ENCODE measurements at places on chromosomes 13 and 19. TPM values are rescaled to one million over a fixed set of nuclear protein-coding genes. Genes with fewer than 3 reads are reported as not detected.

TPTE2 gene
- total RNA-seq, result 0.09 TPM

ZNF66 gene
- total RNA-seq, result 4.7 TPM

COL5A3 gene
- total RNA-seq, result 42.0 TPM

SUGP1 gene
- 22.2 TPM for total RNA-seq

SLITRK1 gene
- total RNA-seq, result 1.2 TPM

APOC4 gene
- not detected for total RNA-seq

DHDH gene
- total RNA-seq, result 0.31 TPM

EFNA2 gene
- total RNA-seq, result 1.1 TPM

KLK13 gene
- not detected for total RNA-seq

C19orf85 gene
- not detected for total RNA-seq

- peaks cover 22% of the 10 kb centered on the region for H3K4me1 ChIP-seq
- H3K27me3 ChIP-seq, result peaks cover 18% of the 10 kb centered on the region
- no peak overlapping the region for H3K27ac ChIP-seq
- H3K4me3 ChIP-seq, result no peak overlapping the region
- H3K36me3 ChIP-seq, result peaks cover 3% of the 10 kb centered on the region
- no peak for DNase-seq
These were observed 5.4 kb downstream of the CCDC61 start for GRCh38 chr19:46000491-46001246.

- DNase-seq, result no peak
- no peak overlapping the region for H3K4me3 ChIP-seq
- H3K36me3 ChIP-seq, result peaks cover 40% of the 10 kb centered on the region
- H3K27me3 ChIP-seq, result peaks cover 9% of the 10 kb centered on the region
- no peak overlapping the region for H3K27ac ChIP-seq
- no peaks in the 10 kb centered on the region for H3K4me1 ChIP-seq
These were observed 3.0 kb upstream of the HAMP start for GRCh38 chr19:35279374-35279773.

- no peak overlapping the region for H3K4me3 ChIP-seq
- no peaks in the 10 kb centered on the region for H3K4me1 ChIP-seq
- no peak overlapping the region for H3K27ac ChIP-seq
These were observed 178.2 kb downstream of the GPC5 start for GRCh38 chr13:91576590-91576989.

DNA sequence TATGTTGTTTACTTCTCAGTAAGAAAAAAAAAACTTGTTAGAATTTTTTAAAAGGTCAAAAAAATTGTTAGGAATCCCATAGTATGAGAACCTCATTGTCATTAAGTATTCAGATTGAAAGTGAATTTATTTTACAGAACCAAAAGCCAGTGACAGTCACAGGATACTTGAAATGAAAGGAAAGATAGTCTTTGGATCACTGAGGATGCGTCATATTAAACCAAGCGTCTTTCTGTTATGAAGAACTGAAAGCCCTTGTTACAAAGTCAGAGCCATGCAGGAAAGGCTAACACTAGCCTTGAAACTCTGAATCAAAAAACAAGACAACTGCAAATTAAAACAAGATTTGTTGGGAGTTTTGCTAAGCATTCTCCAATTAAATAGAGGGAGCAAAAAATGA is 1348.0 kb upstream of the SLC10A2 start:
- H3K36me3 ChIP-seq, result no peaks in the 10 kb centered on the region
- no peaks in the 10 kb centered on the region for H3K4me1 ChIP-seq
- no peak for DNase-seq
- no peaks in the 10 kb centered on the region for H3K27me3 ChIP-seq
- no peak overlapping the region for H3K4me3 ChIP-seq

DNA sequence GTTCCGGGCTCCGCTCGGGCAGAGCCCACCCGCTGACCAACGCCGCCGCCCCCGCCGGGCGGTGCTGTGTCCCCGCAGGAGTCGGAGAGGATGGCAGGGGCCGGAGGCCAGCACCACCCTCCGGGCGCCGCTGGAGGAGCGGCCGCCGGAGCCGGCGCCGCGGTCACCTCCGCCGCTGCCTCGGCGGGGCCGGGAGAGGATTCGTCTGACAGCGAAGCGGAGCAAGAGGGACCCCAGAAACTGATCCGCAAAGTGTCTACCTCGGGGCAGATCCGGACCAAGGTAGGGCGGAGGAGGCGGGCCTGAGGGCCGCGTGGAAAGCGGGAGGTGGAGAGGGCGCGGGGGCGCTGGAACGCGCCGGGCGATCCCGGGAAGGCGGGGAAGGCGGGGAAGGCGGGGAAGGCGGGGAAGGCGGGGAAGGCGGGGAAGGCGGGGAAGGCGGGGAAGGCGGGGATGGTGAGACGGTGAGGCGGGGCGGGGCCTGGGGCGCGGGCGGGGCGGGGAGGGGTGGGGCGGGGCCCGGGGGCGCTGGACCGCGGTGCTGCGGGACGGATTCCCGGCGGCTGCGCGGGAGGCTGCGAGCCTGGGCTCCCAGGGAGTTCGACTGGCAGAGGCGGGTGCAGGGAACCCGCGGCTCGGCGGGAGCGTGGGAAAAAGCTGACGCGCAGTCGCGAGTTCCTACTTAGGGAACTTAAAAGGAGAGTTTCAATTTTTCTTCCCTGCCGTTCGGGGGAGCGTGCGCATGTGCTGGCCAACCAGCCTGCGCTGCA is 421 bp downstream of the DGKH start:
- peak; percentile 83 for DNase-seq
- peak overlapping the region; percentile 84 for H3K27ac ChIP-seq
- peaks cover 11% of the 10 kb centered on the region for H3K4me1 ChIP-seq

DNA sequence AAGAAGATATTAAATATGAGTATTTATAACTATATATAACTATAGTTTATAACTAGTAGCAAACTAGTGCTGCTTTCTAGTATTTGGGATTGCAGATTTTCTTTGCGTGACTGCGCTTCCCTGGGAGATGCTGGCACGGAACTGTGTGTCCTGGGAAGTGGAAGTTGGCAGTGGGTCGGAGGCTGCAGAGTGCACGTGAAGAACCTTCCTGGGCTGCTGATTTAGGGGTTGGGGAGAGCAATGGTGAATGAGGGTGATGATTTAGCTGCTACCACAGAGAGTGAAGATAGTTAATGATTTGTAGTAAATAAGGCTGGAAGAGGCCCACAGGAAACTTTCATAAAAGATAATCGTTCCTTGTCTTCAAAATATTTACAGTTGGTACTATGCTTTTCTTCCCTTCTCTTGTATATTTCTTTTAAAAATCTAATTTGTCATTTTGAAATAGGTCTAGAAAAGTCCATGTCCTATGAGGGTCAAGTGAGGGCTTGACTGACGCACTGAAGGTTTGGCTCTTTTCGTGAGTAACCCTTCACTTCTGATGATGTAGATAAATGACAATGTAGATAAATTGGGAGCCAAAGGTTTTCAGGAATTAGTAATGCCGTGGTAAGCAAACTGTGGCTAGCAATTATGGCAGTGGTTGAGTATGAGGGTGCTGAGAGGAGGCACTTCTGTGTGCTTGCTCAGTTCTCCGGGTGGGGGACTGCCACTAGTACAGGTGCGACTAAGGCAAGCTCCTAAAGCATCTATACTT is 3.0 kb upstream of the NAA16 start:
- H3K4me3 ChIP-seq, result no peak overlapping the region
- no peaks in the 10 kb centered on the region for H3K27me3 ChIP-seq
- no peak overlapping the region for H3K27ac ChIP-seq
- no peak for DNase-seq

DNA sequence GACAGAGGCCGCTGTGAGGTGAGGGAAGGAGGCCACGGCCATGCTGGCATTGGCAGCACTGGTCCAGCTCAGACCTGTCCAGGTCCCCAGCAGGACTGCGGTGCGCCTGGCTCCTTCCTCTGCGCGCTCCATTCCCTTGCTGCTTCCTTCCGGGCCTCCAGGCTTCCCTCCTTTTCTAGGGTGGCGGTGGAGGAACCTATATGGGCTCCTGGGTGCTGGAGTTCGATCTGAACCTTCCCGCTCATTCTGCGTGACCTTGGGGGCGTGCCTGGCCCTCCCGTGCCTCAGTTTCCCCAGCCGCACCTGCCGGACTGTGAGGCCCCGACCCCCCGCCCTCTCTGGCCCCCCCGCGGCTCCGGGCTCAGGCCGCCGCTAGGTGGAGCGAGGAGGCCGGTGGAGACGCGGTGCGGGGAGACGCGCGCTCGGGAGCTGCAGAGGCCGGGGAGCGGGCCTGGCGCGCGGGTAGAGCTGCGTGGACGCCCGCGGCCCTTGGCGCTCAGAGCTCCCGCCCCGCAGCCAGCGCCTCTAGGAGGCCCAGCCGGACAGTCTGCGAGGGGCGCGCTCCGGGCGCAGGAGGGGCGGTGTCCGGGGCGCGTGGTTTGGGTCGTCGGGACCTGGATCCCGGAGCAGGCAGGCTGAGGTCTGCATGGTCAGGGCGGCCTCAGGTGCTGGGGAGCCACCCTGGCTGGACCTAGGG is 29.9 kb downstream of the EFNA2 start:
- H3K4me1 ChIP-seq, result peaks cover 43% of the 10 kb centered on the region
- peak; percentile 66 for DNase-seq
- peaks cover 51% of the 10 kb centered on the region for H3K27me3 ChIP-seq
- no peak overlapping the region for H3K27ac ChIP-seq
- no peak overlapping the region for H3K4me3 ChIP-seq
- no peaks in the 10 kb centered on the region for H3K36me3 ChIP-seq

GRCh38 chr13:35347679-35348205 is 128.7 kb downstream of the MAB21L1 start:
- no peak for DNase-seq
- no peak overlapping the region for H3K27ac ChIP-seq
- H3K4me1 ChIP-seq, result no peaks in the 10 kb centered on the region
- no peaks in the 10 kb centered on the region for H3K36me3 ChIP-seq
- no peaks in the 10 kb centered on the region for H3K27me3 ChIP-seq

DNA sequence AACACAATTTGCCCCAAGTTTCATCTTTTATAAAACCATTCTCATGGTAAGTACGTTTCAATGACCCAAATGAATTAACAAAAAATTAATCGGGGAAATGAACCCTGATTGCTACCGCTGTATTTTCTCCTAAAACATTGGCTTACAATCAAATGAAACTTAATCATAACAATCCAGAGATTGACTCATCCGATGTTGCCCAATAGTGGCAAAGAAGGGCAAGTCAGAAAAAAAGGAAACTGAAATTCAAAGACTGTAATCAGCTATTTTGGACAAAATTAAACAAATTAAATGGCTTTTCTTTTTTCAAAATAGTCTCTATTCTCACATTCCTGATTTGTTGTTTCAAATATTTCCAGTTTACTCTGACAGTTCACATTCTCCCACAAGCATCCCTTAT is 3.9 kb upstream of the ACOD1 start:
- no peaks in the 10 kb centered on the region for H3K27me3 ChIP-seq
- no peak overlapping the region for H3K27ac ChIP-seq
- no peaks in the 10 kb centered on the region for H3K36me3 ChIP-seq
- no peaks in the 10 kb centered on the region for H3K4me1 ChIP-seq
- no peak overlapping the region for H3K4me3 ChIP-seq
- no peak for DNase-seq

- peaks cover 4% of the 10 kb centered on the region for H3K4me1 ChIP-seq
- H3K36me3 ChIP-seq, result no peaks in the 10 kb centered on the region
- no peaks in the 10 kb centered on the region for H3K27me3 ChIP-seq
- H3K27ac ChIP-seq, result peak overlapping the region; percentile 43
- H3K4me3 ChIP-seq, result no peak overlapping the region
- peak; percentile 95 for DNase-seq
These were observed 210.1 kb upstream of the SPRY2 start for GRCh38 chr13:80550971-80551441.

- H3K4me3 ChIP-seq, result no peak overlapping the region
- H3K27ac ChIP-seq, result no peak overlapping the region
- no peak for DNase-seq
- H3K4me1 ChIP-seq, result no peaks in the 10 kb centered on the region
- no peaks in the 10 kb centered on the region for H3K27me3 ChIP-seq
These were observed 328.7 kb upstream of the EDNRB start for GRCh38 chr13:78247362-78247761.

DNA sequence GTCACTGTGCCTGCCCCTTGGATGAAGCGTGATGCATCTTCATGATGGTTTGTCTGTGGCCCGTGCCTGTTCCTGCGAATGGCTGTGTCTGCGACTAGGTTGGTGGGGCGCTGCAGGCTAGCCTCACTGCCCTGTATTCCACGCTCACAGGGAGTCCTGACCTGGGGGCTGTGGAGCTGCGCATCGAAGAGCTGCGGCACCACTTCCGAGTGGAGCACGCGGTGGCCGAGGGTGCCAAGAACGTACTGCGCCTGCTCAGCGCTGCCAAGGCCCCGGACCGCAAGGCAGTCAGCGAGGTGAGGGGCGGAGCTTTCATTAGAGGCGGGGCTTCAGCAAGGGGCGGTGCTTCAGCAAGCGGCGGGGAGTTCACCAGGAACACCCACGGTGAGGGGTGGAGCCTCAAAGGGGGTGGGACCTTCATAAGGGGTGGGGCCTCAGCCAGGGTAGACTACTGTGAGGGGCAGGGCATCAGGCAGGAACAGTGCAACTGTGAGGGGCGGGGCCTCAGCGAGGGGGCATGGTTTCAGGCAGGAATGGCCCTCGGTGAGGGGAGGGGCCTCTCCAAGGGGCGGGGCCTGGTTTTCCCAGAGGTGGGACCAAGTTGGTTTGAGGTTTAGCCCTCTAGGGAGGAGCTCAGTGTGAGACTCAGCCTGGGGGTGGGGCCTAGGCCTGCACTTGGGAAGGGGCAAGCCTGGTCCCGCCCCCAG is 17.2 kb downstream of the PKN1 start:
- H3K27ac ChIP-seq, result no peak overlapping the region
- no peak for DNase-seq
- H3K4me1 ChIP-seq, result no peaks in the 10 kb centered on the region
- H3K27me3 ChIP-seq, result no peaks in the 10 kb centered on the region
- peaks cover 58% of the 10 kb centered on the region for H3K36me3 ChIP-seq

DNA sequence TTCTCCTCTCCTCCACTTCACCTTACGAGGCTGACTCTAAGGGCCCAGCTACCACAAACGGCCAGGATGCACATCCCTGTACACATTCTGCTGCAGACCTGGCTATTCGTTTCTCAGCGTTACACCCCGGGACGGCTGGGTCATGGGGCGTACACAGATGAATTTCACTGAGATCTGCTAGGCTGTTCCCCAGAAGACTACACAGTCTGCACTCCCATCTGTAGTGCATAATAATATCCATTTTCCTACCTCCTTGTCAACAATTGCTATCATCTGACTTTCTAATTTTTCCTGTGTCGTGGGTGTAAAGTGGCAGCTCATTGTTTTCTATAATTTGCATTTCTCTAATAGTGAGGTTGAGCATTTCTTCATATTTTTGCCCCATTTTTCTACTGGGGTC is 85.7 kb downstream of the TM9SF2 start:
- H3K27ac ChIP-seq, result no peak overlapping the region
- no peaks in the 10 kb centered on the region for H3K36me3 ChIP-seq
- DNase-seq, result no peak
- H3K27me3 ChIP-seq, result no peaks in the 10 kb centered on the region
- peaks cover 5% of the 10 kb centered on the region for H3K4me1 ChIP-seq

GRCh38 chr13:112062072-112062567 is 4.8 kb upstream of the SOX1 start:
- H3K4me1 ChIP-seq, result peaks cover 25% of the 10 kb centered on the region
- no peak overlapping the region for H3K27ac ChIP-seq
- DNase-seq, result no peak

- DNase-seq, result no peak
- H3K27ac ChIP-seq, result no peak overlapping the region
- no peak overlapping the region for H3K4me3 ChIP-seq
- no peaks in the 10 kb centered on the region for H3K4me1 ChIP-seq
- H3K27me3 ChIP-seq, result no peaks in the 10 kb centered on the region
These were observed 282.7 kb upstream of the KLHL1 start for GRCh38 chr13:70390968-70391367.

- no peaks in the 10 kb centered on the region for H3K27me3 ChIP-seq
- H3K27ac ChIP-seq, result peak within 1 kb of the TSS; percentile 67
- DNase-seq, result peak; percentile 89
- H3K4me3 ChIP-seq, result peak within 1 kb of the TSS; percentile 71
These were observed at the start of gene LRFN3 for GRCh38 chr19:35935911-35936737. Gene LRFN3 (plus strand): TSS chr19:35936374. CDS start chr19:35939426, 3,052 bp downstream.

Measured in muscle of leg (tissue), 16 donors.